ENCODE measurements at places on chromosomes 6 and 20.

GRCh38 chr6:137799950-137800568 lies 67.0 kb upstream of the TNFAIP3 start:
- peak; percentile 80 for DNase-seq

- no peak for DNase-seq
These were observed 149.9 kb upstream of the KCNG1 start for GRCh38 chr20:51172558-51173428.

GRCh38 chr20:8473459-8473858 lies 341.4 kb downstream of the PLCB1 start:
- DNase-seq = no peak

DNA sequence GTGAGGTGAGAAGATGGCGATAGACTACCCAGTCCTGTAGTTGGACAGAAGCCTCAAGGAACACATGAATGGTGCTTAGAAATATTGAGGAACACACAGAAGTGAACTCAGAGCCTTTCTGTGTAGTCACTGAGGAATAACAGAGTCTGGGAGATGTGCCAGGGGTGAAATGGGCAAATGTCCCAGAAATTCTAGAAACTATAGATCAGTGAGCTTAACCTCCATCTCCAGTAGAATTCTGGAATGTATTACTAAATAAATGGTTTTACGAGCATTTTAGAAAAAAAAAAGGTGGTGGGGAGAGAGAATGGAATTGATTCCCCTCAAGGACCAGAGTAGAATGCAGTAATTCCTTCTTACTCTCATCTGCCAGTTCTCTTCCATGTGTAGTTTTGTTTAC lies 380.0 kb downstream of the LMBRD1 start:
- no peak for DNase-seq

- DNase-seq = no peak
These were observed 154.0 kb upstream of the KCNG1 start for GRCh38 chr20:51176876-51177275.

- DNase-seq = no peak
These were observed 38.6 kb downstream of the HLA-DPB1 start for GRCh38 chr6:33114406-33114805.

DNA sequence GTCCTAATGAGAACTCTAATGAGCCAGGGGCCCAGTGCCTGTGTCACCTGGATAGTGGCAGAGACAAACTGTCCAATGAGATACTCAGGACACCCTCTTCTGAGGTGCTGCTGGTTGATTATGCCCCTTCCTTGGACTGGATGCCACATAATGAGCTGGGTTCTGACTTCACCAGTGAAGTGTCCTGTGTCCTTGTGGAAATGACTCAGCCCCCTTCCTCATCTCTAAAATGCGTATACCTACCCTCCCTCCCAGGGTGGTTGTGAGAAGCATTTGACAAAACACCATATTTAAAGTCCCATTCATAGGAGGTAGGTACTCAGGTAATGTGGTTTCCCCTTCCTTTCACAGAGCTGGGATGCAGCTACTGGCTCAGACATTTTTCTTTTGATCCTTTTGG lies 28.4 kb upstream of the RNF24 start:
- no peak for DNase-seq

DNA sequence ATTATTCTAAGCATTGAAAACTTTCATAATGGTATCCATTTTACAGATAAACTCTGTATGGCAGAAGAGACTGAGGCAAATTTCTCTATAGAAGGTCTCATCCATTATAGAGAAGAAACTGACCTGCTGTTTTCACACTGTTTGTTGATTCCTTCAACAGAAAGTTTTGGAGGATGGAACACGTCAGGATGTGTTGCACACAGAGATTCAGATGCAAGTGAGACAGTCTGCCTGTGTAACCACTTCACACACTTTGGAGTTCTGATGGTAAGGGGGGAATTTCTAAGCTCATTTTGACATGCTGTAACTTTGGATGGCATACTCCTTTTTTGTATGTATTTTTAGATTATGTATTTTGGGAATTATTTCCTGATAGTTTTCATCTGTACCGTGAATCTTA lies 109.3 kb downstream of the ADGRG6 start:
- DNase-seq = no peak

DNA sequence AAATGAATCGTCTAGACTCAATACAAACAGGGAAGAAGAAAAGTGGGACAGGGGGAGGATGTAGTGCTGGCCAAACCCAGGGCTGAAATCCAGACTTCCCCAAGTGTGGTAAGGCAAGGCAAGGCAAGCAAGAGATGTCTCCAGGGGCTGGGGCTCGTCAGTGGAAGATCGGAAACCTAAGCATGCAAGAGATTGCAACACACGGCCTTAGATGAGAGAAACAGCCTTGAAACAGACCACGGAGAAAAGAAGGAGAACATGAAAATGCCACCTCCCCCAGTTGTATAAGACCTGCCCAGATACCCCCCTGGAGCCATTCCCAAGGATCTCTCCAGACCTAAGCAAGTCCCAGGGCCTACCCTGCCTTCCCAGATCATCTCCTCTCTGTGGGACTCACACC lies 20.0 kb downstream of the VEGFA start:
- no peak for DNase-seq

DNA sequence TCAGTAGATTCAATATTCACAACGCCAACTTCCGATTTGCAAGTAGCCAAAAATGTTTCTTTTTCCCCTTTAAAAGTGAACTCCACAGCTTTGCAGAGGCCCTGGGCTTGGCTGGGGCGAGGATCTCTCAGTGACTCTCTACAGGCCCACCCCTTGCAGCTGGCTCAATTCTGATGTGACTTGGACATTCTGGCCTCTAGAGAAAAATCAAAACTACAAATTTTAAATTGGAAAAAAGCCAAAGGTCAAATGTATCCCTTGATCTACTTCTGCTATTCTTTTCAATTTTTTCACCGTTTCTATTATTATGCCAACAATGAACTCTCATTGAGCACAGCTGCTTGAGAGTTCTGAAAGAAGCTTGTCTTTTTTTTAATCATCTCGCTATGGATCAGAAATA lies 245.9 kb upstream of the HS3ST5 start:
- DNase-seq = no peak

- DNase-seq = no peak
These were observed 138.0 kb upstream of the RREB1 start for GRCh38 chr6:6969761-6970223.

GRCh38 chr6:31579119-31579505 lies 3.1 kb downstream of the LTB start:
- no peak for DNase-seq

GRCh38 chr6:170452767-170453545 lies 100.2 kb downstream of the PSMB1 start:
- DNase-seq = no peak

- DNase-seq = no peak
These were observed 26.2 kb upstream of the SRF start for GRCh38 chr6:43144879-43145278.

- peak; percentile 75 for DNase-seq
These were observed 265.0 kb downstream of the ADGRG6 start for GRCh38 chr6:142566628-142567396.

DNA sequence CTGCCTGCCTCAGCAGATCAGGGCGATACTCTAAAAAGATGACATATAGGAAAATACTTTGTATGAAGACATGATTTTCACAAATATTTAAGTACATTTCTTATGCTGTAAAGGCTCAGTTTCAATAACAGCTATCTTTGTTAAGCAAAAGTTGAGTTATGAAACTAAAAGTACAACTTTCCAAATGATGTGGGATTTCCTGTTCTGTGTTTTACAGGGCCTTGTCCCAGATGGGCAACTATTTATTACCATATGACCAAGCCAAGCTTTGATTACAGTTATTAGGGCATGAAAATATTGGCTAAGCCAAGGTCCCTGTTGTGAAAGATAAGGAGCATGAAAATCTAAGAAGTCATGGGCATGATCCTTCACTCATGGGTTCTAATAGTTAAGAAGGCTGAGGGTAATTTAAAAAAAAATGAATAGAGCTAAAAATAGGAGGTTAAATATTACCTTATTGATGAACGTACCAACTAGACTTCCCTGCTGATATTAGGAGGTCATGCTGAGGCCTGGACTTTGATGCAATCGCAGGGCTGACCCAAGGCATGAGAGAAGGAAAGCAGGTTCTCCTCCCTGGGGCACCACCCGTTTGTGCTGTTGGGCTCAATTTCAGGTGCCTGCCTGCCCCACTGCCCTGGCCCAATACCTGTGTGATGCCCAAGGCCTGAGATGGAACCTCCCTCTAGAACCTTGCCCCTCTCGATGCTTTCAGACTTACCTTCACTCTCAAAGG lies 294.4 kb upstream of the PRDM1 start:
- no peak for DNase-seq

DNA sequence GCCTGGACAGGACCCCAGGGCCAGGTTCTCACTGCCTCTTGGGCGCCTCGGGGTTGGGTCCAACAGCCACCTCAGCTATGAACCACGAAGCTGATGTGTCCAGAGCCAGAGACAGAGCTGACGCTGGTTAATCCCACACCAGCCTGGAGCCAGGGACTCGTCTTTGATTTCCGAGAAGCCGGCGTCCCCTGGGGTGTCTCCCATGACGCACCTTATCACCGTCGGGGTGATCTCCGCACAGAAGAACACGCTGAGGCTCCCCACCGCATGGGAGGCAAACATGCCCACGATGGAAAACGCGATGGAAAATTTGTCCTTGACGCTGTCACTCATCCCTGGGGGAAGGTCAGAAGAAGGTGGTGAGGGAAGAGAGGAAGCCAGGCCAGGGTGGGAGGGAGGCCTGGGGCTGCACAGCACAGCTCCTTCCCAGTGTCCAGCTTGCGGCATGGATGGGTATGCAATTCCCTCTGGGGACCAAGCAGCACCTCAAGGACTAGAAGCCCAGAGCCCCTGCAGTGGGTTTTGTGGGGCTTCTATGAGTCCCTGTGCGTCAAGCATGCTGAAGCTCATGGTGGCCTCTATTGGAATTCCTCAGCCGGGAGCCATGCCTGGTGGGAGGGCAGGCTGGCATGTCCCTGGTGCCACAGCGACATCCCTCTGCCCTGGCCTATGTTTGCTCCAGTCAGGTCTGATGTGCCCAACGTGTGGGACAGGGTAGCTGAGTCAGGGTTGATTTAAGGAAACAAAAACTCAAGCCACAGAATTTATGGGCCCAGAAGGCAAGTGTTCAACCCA lies 25.1 kb downstream of the PSMG4 start:
- DNase-seq = no peak

GRCh38 chr6:35248300-35248699 lies 11.2 kb upstream of the ZNF76 start:
- no peak for DNase-seq

DNA sequence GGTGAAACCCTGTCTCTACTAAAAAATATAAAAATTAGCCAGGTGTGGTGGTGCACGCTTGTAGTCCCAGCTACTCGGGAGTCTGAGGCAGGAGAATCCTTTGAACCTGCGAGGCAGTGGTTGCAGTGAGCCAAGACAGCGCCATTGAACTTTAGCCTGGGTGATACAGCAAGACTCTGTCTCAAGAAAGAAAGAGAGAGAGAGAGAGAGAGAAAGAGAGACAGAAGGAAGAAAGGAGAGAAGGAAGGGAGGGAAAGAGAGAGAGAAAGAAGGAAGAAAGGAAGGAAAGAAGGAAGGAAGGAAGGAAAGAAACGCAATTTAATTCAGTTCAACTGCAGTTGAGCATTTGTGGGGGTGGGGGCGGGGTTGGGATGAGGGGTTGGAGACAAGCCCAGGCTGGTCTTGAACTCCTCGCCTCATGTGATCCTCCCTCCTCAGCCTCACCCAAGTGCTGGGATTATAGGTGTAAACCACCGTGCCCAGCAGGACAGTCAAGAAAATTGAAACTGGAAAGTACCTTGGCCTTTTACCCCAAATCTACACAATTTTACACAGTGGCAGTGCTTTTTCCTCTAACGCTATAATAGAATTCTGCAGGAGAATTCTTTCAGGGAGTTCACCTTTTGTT lies 30.5 kb downstream of the TRIM27 start:
- DNase-seq = no peak

DNA sequence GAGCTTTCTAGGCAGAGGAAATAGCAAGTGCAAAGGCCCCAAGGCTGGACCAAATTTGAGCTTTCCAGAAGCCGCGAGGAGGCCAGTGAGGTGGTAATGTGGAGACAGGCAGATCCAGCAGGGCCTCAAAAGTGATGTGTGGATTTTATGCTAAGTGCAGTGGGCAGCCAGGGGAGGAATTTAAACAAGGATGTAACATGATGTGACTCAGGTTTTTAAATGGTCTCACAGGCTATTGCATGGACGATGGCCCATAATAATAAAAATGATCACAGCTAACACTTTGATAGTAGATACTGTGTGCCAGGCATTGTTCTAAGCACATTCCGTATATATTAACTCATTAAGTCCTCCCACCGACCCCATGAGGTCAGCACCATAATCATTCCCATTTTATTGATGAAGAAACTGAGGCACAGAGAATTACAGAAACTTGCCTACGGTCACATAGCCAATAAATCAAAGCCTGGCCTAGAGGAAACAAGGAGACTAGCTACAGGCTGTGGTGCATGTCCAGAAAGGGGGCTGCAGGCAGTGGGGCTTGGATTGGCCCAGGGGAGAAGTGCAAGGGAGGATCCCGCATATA lies 18.0 kb upstream of the PREX1 start:
- DNase-seq = no peak

DNA sequence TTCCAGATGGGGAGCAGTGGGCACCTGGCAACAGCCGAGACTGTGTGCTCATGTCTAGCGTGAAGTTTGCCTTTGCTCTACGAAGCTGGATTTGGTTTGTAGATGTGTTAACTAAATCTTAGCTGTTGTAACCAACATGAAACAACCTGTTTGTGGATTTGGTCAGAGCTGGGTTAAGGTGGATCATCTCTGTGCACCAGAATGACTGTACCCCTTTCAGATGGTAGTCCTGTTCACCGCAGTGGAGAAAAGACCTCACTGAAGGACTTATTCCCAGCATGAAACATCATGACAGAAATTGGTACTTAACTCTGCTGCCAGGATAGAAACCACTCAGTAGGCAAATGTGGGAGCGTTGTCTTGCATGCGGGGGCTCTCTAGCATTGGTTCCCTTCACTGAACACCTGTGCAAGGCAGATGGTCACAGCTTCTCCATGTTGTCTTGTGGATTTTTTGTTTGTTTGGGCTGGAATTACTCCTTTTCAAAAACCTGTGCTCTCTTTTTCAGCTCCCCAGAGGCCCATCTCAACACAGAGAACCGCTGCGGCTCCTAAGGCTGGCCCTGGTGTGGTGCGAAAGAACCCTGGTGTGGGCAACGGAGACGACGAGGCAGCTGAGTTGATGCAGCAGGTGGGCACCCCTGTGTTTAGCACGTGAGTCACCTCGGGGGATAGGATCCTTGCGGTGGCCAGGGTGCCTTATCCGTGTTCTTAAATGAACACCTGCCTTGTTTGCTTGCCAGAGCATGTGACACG lies 19.3 kb upstream of the EFCAB8 start:
- DNase-seq = no peak
